ENCODE measurements at places on chromosomes 7 and 10.

- no peak for DNase-seq
These were observed 13.0 kb downstream of the LHPP start for GRCh38 chr10:124474514-124475070.

- DNase-seq: no peak
These were observed 1.4 kb upstream of the ASNS start for GRCh38 chr7:97873606-97874005.

DNA sequence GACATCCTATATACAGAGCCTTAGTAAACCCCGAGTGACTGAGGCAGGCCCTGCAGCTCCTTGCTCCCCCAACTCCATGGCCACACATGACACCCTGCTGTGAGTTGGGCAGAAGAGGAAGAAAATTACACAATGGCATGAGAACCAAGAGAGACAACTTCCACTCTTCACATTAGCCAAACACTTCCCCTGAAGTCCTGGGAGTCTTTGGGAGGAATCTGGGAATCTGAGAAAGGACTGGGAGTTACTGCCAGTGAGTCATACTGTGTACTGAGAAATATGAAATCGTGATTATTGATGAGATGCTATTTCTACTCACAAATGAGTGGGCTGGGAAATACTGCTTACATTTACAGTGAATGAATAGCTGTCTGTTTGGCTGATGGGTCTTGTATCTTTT, 116.6 kb downstream of the SPAG6 start:
- no peak for DNase-seq

DNA sequence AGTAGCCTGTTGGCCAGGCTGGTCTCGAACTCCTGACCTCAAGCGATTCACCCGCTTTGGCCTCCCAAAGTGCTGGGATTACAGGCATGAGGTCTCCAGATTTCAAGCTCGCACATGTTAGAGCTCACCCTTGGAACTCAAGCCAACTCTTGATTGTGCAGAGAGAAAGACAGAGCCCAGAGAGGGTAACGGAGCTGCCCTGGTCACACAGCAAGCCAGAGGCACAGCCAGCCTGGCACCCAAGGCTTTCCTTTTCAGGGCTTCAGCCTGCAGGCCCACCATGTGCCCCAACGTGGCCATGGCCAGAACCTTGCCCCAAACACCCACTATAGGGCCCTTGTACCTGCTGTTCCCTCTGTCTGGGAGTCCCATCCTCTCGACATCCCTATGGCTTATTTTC, 49.1 kb upstream of the CUX1 start:
- no peak for DNase-seq

GRCh38 chr7:44469461-44470134, 20.9 kb downstream of the NUDCD3 start:
- no peak for DNase-seq

DNA sequence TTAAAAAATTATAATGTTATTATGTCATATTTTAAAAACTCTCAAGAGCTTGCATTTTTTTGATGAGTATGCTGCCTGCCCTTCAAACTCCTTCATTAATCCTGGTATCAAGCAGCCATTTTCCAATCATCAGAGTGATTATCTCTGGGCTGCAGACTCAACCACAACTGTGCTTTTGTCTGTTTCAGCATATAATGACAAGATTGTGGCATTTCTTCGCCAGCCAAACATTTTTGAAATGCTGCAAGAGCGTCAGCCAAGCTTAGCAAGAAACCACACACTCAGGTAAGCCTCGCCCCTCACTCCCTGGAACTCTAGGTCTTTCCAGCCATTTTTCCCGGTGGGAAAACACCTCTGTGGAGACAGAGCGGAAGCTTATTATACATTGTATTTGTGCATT, 90.0 kb upstream of the STK17A start:
- no peak for DNase-seq

DNA sequence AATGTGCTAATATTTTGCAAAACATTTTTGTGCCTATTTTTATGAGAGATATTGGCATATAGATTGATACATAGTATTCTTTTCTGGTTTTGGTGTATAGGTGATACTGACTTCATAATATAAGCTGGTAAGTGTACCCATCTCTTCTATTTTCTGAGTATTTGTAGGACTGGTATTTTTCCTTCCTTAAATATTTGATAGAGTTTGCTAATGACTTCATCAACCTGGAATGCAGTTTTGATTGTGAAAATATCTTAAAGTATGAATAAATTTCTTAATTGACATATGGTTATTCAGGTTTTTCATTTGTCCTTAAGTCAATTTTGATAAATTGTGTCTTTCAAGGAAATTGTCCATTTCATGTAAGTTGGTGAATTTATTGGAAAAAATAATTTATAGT, 6.1 kb upstream of the SCRN1 start:
- no peak for DNase-seq
